Thyroid gland (tissue), 4 donors: ENCODE measurements at places on chromosomes 13 and 19. TPM values are rescaled to one million over a fixed set of nuclear protein-coding genes. Genes with fewer than 3 reads are reported as not detected.

DNA sequence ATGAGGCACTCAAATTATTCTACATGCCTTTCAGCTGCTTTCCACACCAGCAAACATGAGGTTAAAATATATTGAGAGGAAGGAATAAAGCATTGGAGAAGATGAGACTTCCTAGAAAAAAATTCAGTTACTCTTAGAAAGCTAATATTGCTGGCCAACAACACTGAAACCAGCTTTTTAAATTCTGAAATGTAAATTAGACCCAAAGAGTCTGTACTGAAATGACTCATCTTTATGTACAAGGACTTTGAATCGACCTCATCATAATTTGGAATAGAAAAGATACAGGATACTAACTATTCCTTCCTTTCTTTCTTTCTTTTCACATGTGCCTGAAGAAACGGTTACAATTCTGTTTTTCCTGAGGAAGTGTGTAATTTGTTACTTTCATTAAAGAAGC, 6.5 kb upstream of the HSPH1 start:
- no peak overlapping the region for H3K4me3 ChIP-seq
- H3K27ac ChIP-seq = no peak overlapping the region
- no peak for DNase-seq
- no peaks in the 10 kb centered on the region for H3K4me1 ChIP-seq
- H3K36me3 ChIP-seq = no peaks in the 10 kb centered on the region
- H3K27me3 ChIP-seq = no peaks in the 10 kb centered on the region

DNA sequence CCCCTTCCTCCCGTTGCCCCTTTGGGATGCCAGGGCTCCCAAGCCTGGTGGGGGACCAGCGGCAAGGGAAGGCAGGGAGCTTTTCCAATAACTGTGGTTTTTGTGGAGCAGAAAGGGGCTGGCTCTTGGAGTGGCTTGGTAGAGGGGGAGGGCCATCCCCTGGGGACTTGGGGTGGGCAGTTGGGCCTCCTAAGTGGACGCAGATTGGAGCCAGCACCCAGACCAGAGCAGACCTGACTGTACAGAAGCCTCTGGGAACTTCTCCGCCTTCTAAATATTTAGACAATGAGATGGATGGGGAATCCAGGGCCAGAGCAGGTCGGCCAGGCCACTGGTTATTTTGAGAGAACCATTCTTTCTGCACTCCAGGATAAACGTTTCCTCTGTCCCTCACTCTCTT, 4.2 kb downstream of the PTGIR start:
- DNase-seq = no peak
- H3K27ac ChIP-seq = peak overlapping the region; percentile 36
- no peaks in the 10 kb centered on the region for H3K4me1 ChIP-seq
- no peaks in the 10 kb centered on the region for H3K27me3 ChIP-seq
- H3K4me3 ChIP-seq = no peak overlapping the region
- no peaks in the 10 kb centered on the region for H3K36me3 ChIP-seq

Gene SLC10A2
- total RNA-seq = not detected

Gene STOML3
- not detected for total RNA-seq

Gene PRRG2
- 8.9 TPM for total RNA-seq

GRCh38 chr13:31321457-31321856, 121.7 kb downstream of the B3GLCT start:
- no peak overlapping the region for H3K27ac ChIP-seq
- no peaks in the 10 kb centered on the region for H3K36me3 ChIP-seq
- H3K27me3 ChIP-seq = no peaks in the 10 kb centered on the region
- H3K4me1 ChIP-seq = no peaks in the 10 kb centered on the region
- no peak for DNase-seq
- no peak overlapping the region for H3K4me3 ChIP-seq

GRCh38 chr19:46659151-46660007, 1.6 kb downstream of the DACT3 start:
- DNase-seq = peak; percentile 34
- no peaks in the 10 kb centered on the region for H3K27me3 ChIP-seq
- no peak overlapping the region for H3K4me3 ChIP-seq

GRCh38 chr13:79679334-79679733, 198.4 kb downstream of the NDFIP2 start:
- no peaks in the 10 kb centered on the region for H3K4me1 ChIP-seq
- no peaks in the 10 kb centered on the region for H3K36me3 ChIP-seq
- no peaks in the 10 kb centered on the region for H3K27me3 ChIP-seq
- peak; percentile 81 for DNase-seq

- DNase-seq = no peak
- H3K4me1 ChIP-seq = no peaks in the 10 kb centered on the region
Measured at GRCh38 chr13:101065329-101065728, 351.0 kb downstream of the NALCN start.
